ENCODE measurements at places on chromosomes 7 and 10.

DNA sequence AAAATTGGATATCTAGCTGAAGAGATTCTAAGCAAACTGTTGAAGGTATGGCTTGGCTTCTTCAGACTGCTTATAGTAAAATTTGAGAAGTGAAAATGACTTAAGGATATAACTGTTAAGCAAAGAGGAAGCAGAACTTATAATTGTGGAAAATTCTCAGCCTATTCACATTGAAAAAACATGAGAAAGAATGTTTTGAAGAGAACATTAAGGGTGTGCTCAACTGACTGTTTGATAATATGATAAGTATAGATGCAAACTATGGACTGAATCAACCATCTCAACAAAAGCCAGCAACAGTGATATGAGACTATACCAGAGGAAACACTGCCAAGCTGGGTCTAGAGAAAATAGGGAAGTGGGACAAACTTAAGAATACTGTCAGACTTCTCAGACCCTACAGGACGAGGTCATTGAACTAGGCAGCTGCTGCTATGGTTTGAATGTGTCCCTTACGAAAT lies 133.1 kb upstream of the PPP1R3A start:
- peak; percentile 47 for DNase-seq

- no peak for DNase-seq
These were observed 556.2 kb downstream of the LRMDA start for GRCh38 chr10:75987616-75988015.

- DNase-seq, result no peak
These were observed 111.6 kb downstream of the ARHGAP22 start for GRCh38 chr10:48493083-48493871.

- DNase-seq, result no peak
These were observed 4.8 kb downstream of the AKAP9 start for GRCh38 chr7:91945476-91945875.

DNA sequence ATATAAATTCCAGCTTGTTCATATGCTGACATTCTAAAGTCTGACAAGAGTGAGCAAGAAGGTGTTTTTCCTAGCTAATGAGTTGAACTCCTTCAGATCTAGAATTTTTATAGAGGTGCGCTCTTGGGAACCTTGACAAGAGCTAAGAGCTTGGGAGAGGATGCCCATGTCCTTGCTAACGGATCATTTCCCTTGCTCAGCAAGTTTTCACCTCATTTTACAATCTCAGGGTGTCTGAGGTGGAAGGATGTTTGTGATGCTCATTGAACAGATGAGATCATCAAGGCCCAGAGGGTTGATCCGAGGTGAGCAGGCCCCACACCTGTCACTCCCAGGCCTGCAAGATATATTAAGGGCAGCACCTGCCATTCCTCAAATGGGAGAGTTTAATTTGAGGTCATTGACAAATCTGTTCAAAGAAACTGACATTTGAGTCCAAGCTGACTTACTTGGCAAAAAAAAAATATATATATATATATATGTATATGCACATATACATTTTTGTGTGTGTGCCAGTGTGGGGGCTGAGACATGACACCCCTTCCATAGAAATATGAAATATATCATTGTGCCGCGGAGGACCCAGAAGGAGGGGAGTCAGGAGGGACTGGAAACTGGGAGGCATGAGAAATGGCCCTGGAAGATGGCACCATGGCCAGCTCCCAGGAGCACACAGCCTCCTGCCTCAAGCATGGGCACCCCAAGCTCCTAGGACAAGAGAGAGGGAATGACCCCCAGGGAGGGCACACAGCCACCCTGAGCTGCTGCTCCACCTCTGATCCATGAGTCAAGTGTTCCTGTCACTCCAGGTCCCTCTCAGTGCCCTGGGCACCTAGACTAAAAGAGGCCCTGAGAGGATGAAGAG lies 17.3 kb upstream of the TMEM72 start:
- no peak for DNase-seq

DNA sequence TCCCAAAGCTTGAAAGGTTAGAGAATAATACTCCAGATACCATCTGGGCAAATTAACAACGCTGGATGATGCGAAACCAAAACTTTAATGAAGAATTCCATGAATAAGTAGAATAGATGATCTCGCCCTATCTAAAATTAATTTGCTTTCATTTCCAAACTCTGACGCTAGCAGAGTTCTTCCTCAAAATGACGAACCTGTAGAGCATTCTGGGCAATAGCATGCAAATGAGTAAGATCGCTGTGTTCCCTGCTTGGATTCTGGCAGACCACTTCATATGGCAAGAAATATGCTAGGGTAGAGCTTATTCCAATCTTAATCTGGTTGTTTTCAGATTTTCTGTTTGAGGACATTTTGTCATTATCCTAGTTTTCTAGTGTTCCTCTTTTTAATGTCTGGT lies 36.1 kb upstream of the SMNDC1 start:
- DNase-seq, result no peak

- no peak for DNase-seq
These were observed 39.2 kb upstream of the FEZF1 start for GRCh38 chr7:122343601-122344302.

GRCh38 chr7:26439521-26440232 lies 148.0 kb downstream of the SNX10 start:
- no peak for DNase-seq

- no peak for DNase-seq
These were observed 180.6 kb downstream of the ABCA13 start for GRCh38 chr7:48351900-48352299.

DNA sequence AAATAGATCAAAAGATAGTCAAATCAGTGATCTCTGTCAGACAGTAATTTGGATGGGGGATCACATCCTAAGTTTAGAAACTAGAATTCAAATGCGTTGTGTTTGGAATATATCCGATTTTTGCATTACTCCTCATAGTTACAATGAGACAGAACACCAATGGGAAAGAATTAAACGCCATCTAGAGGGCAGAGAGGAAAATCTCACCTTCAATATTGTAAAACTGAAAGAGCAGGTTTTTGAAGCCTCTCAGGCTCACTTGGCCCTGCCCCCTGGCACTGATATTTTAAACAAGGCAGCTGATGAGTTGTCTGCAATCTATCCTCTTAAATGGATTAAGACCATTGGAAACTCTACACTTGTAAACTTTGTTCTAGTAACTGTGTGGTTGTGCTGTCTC lies 17.7 kb downstream of the FRG2B start:
- no peak for DNase-seq

DNA sequence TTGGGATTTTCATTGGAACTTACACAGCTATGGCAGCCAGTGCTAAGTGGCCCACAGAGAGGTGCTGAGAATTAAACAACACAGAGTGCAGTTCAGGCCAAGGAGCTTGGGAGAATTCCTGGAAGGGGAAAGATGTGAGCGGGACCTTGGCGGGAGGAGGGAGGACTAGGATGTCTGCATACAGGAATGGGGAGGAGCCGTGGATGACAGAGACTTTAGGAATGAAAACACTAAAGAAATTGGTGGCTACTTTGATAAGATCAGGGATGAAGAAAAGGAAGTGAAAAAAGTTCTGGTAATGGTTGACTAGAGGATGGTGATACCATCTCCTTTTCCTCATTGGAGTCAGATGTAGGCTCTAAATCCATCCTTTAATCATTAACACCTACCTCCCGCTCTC lies 234.2 kb upstream of the FZD8 start:
- DNase-seq, result no peak

GRCh38 chr10:71086439-71087080 lies 125.8 kb upstream of the UNC5B start:
- DNase-seq, result no peak

DNA sequence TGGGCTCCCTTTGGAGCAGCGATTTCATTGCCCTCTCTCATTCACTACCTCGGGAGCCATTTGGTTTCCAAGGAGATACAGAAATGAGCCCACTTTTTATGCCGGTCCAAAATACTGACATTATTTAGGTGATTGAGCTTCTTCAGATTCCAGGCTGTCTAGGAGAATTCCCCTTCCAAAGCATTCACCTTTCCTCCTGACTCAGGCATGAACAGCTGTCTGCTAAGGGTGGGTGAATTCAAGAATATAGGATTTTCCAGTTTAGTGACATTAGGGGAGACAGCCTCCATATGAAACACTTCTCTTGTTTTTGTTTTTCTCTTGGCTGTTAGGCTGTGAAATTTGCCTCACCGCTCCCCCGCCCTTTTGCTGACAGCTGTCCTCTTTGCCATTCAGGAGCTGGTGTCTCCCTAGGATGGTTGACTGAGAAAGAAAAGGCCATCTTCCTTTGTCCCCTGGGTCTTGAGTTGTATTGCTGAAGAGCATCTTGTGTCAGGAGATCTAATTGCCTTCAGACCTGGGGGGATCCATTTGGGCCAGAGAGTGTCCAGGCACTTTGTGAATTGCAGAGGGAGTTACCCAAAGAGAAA lies 56.7 kb downstream of the LRRC4 start:
- no peak for DNase-seq

DNA sequence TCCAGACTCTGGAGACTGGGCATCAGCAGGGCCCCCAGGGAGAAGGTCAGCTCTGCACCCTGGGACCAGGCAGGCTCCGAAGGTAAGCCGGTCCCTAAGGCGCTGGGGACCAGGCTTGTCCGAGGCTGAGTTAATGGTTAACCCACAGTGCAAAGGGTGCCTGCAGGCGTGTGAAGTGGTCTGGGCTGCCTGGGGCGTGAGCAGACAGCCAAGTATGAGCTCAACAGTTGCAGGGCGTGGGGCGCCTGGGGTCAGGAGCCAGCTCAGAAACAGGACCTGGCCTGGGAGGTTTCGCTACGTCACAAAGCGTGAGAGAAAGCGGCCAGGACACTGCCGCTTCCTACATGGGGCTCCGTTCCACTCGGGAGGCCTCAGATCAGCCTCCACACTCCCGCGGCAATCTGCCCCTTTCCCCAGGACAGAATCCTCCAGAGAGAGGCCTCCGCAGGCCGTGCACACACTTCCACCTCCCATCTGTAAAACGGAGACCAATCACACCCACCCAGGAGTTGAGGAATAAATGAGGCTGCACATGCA lies 16.0 kb downstream of the PDGFA start:
- DNase-seq, result no peak

DNA sequence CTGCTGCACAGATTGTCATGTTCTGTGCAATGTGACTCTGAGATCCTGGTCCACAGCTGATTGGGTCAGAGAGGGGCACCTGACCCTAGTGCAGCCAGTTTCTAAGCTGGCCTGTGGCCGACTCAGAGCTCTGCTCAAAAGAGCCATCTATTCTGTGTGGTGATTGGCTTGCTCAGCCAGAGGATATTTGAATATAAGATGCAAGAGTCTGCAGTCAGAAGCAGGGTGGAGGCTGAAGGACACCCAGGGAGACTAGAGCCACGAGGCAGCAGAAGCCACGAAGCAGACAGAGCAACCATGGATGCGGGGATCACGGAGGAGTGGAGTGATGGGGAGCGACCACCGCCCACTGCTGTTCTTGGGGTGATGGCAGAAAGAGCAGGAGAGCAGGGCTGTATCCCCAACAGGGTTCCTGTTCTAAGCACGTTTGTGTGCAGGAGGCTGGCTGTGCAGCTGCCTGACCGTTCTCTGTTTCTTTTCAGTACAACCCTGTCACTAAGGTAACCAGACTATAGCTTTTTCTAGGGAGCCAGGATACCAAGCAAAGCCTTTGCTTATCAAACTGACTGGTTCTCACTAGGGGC lies 19.5 kb upstream of the RHEB start:
- peak; percentile 57 for DNase-seq

DNA sequence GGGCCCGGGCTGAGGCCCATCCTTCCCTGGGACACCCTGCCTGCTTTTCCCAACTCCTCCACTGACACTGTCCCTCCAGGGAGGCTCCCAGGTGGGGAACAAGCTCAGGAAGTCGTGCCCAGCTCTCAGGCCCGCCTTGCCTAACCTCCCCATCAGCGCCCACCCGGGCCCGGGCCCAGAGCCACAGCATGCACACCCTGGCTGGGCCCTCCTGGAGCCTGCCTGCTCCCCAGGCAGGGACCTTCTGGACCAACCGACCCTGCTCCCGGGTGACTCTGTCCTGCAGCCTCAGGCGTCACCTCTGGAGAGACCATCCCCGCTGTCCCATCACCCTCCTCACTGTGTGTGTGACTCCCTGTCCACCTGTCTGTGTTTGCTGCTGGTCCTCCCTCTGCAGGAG lies 1.8 kb upstream of the TMEM184A start:
- DNase-seq, result no peak

- no peak for DNase-seq
These were observed 100.0 kb downstream of the CLEC2L start for GRCh38 chr7:139623518-139623917.

- DNase-seq, result no peak
These were observed 818 bp downstream of the GOT1 start for GRCh38 chr10:99429517-99430095.

DNA sequence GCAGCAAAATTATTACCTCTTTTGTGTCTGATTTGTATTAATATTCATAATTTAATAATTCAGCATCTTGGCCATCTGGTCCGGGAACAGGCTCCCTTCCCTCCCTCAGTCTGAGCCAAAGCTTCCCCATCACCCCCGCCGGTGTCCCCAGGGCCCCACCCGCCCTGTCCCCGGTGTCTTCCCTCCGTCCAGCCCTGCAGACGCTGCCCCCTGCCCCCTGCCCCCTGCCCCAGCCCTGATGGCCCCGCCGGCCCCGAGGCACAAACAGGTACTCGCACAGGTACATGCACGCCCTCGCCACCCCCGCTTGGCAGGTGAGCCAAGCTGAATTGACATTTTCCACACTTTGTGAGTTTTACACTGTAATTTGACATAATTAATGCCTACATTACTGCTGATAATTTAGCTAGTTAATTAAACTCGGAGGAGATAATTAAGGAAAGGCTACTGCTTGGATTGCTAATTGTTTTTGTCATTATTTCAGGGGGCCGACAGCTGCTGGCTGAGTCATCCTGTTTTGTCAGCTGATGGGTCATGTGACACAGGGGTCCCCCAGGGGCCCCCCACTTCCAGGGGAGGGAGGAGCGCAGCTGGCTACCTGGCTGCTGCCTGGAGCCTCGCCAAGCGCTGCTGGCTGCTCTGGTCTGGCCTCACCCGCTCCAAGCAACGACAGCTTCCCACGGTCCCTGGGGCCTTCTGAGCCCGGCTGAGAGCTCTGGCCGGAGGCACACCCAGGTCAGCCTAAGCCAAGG lies 36.6 kb downstream of the MICALL2 start:
- DNase-seq, result no peak

DNA sequence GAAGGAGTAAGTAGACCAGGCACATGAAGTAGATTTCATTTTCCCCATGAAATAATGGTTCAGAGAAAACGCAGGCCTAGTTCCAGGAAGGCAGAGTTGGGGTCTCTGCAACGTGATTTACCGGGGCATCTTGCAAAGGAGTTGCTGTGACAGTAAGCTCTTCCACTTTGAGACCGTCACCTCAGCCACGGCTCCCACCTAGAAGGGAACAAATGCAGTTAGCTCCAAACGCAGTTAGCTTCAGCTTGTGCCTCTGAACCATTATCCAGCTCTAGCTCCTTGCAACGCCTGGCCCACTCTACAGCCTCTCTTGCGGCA lies 7.0 kb upstream of the MYO1G start:
- no peak for DNase-seq

GRCh38 chr10:86400705-86401587 lies 34.4 kb upstream of the GRID1 start:
- DNase-seq, result peak; percentile 70

- DNase-seq, result peak; percentile 64
These were observed 31.6 kb downstream of the IKZF1 start for GRCh38 chr7:50335795-50336754.

GRCh38 chr10:1244493-1244892 lies 188.3 kb downstream of the WDR37 start:
- no peak for DNase-seq

Data from GM12865 (cell line).